ENCODE measurements at places on chromosomes 3 and 15.

DNA sequence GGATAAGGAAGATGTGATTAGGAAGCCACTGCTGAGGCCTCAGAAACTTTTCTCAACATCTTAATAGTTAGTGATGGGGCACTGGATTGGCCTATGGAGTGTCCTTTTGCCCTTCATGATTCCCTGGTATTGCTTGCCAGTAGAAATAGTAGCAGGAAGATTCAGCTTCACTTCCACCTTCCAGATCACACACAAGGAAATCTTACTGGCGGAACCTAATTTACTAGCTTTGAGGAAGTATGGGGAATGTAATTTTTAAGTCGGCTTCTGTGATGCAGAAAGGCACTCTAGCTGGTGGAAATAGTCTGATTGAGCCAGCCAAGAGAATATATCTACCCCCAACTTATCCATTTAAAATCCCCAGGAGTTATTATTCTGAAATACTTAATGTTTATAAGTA lies 46.5 kb downstream of the LPP start:
- DNase-seq = no peak

- no peak for DNase-seq
These were observed 38.8 kb upstream of the TNFSF10 start for GRCh38 chr3:172561897-172562640.

- no peak for DNase-seq
These were observed 368.0 kb upstream of the ATP10A start for GRCh38 chr15:26231096-26231495.

DNA sequence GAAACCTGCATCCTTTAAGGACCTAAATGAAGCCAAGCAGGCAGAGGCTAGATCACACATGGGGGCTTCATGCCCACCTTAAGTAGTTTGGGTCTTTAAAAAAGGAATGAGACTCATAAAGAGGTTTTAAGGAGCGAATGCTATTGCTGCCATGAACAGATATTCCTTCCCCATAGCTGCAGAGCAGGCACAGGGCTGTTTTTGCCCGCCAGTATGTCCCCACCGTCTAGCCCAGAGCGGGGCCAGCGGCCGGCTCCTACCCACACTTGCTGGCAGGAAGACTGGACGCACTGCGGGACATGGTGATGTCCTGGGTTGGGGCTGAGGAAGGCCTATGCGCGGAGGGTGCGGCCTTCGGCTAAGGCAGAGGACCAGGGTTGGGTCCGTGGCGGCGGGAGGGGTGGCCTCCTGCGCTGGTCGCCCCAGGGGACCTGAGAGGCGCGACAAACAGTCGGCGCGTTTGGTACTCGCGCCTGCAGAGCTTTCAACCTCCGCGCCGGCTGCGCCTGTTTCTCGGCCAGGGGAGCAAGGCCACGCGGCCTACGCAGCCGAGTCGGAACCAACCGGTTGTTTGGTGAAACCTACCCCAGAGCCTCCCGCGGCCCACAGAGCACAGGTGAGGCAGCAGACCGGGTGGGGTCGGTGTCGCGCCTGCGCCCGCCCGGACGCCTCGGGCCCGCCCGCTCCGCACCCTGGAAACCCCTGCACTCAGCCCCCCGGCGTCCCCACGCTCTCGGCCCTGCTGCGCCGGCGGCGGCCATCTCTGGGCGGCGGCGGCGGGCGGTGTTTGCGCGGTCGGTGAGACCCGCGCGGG lies at the start of gene FAIM:
TSS of gene FAIM (plus strand) at position 450 of the 814 bp plus-strand sequence. CDS start 10,956 bp downstream, outside the sequence.
- peak; percentile 23 for DNase-seq

DNA sequence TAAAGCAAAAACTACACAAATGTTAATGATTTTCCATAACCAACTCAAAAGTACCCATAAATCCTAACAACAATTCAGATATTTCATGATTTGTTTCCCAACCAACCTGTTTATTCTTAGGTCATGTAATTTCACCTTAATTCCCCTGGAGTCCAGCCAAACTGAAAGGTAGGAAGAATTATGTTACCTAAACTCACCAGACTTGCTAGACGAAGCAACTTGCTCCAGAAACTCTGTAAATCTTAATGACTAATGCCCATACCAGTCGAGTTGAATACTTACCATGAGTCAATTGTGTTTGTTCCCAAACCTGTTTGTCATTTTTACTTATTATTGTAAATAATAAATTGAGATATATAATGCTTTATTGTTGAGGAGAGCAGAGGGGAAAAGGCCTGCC lies 1030.0 kb downstream of the TBL1XR1 start:
- no peak for DNase-seq

DNA sequence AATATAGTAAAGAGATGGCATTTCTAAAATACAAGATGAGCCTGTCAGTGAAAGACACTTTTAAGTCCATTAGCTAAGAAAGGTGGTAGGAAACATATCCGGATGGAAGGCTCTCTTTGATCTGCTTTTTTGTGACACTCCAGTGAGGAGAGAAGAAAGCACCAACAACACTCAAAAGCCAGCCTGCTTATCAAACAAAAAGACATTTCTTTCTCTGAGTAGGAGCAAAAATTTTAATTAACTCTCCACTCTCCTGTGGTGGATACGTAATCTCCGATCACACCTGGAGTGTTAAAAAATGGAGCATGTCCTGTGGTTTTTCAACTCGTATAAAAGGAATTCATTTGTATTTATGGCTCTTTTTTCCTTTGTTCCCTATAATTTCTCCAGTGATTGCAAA lies 65.3 kb downstream of the OXNAD1 start:
- no peak for DNase-seq
